C1 segment of cervical spinal cord (tissue), 14 donors: ENCODE measurements at places on chromosomes 7 and 10.

- no peak for DNase-seq
These were observed 172.5 kb upstream of the INSYN2A start for GRCh38 chr10:127368929-127369328.

DNA sequence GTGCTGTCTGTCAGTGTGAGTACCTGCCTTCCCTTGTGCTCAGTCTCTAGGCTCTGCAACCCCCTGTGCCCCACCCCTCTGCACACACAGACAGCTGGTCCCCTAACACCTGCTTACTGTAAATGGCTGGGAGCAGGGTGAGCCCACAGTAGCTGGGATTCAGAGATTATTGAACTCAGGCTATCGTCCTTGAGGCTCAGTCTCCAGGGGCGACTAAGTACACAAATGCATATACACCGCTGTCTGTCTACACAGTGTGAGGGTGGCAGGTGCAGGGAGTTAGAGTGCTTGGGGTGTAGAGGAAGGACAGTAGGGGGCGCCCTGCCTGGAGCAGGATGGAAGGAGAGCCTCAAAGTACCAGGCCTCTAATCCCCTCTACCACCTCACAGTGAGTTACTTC, 12.9 kb downstream of the UPP1 start:
- DNase-seq = no peak

- DNase-seq = peak; percentile 2
These were observed 7.1 kb upstream of the SEMA3E start for GRCh38 chr7:83655951-83656556.

- no peak for DNase-seq
These were observed 93.4 kb downstream of the SNX13 start for GRCh38 chr7:17846935-17847334.

GRCh38 chr7:116592445-116592844, 67.6 kb downstream of the CAV1 start:
- DNase-seq = no peak

DNA sequence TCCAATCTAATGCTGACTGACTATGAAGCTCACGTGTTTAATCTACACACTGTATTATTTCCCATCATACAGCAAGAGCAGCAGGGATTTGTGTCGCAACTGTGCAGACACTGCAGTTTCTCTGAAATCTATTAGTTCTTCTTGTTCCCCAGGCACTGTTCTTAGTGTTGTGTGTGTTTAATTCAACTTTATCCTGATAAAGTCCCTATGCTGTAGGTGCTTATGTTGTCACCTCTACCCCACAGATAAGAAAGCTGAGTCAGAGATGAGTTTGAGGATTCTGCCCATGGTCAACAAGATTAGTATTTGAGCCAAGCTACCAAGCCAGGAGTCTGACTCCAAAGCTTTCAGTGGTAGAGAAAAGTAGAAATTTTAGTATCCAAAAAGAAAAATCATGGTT, 22.5 kb upstream of the EPHB6 start:
- DNase-seq = no peak

DNA sequence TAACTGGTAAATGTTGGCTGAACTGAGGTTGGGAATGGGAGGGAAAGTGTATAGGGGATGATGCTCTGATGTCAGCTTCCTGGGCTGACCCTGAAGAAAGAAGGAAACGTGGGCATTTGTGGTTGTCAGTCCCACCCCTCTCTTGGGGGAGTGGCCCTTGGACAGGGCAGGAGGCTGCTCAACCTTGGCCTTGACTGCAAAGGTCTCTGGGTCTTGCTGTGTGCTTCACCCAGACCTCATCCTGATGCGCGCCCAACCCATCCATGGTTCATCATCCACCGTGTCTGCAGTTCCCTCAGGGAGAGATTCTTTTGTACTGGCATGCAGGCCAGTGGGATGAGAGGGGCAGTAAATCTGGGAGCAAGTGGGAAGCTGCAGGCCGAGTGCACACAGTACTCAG, 4.7 kb upstream of the ZYX start:
- no peak for DNase-seq

DNA sequence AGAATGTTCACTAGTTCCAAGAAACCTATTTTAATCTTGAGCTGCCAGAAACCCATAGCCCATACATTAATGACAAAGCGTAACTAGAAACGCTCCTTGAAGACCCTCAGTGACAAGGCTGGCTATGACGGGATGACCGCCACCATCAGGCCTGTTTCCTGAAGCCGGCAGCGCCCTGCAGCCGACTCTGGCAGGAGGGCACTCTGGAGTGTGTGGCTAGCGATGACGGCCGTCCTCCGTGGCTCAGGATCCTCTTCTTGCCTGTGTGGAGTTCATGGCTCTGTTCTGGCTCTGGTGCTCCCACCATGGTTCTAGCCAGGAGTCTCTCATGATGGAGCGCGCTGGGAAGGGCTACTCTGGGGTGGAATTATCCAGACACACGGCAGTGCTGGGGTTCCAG, 224.1 kb downstream of the ADARB2 start:
- no peak for DNase-seq

DNA sequence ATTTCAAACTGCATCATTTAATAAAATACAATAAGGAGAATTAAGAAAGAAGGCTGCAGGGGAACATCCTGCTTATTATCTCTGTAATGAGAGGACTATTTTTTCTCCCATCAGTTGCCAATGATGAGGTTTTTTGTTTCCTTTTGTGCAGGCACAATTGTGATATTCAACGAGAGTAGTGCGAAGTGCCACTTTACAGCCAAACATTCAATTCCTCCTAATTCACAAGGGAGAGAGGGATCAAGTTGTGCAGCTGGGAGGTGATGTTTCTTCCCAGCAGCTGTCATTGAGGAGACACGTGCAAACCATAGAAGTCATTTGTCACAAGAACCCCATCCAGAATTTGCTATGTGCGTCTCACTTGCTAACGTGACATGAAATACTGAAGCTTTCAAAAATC, 81.6 kb upstream of the ICA1 start:
- peak; percentile 6 for DNase-seq

DNA sequence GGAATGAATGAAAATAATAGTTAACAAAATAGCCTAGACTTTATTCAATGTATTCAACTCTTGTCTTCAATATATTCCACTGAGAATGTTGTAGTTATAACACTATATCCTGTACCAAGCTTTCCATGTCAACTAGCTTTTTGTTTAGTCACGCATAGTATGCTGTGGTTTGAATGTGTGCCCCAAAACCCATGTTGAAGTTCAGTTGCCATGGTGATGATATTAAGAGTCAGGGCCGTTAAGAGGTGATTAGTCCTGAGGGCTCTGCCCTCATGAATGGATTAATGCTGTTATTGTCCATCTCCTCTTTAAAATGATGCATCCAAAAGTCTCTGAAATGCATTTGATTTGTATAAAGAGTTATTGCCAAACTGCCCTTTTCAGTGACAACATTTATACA, 887.6 kb downstream of the NRG3 start:
- DNase-seq = no peak

DNA sequence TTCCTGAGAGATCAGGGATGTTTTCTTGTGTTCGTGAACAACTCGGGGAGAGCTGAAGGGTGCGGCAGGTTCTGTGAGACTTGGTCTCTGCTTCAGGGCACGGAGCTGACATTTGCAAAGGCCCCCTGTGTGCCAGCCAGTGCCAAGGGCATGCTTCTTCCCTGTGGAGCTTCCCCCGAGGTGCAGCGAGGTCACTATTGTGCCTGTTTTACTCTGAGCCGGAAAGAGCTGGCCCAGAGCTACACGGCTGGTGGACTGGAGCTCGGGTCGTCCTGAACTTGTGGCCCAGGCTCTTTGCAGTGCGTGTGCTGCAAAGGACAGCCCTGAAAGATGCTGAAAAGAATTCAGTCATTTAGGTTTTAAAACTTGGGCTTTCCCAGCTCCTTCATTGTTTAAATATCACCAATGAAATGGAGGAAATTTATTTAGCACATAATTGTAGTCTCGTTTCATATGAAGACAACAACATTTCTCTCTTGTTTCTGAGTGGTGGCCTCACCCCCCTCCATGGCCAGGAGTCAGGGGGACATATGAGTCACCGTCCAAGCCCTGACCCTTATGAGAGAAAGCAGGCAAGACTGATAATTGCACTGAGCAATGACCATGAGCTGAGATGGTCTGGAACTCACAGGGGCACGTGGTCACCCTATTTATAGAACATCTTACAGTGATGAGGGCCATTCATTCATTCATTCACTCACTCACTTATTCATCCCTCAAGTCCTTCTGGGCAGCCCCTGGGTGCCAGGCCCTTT, 102.6 kb downstream of the PTPRE start:
- DNase-seq = no peak

GRCh38 chr10:64093946-64094535, 572.8 kb downstream of the REEP3 start:
- DNase-seq = no peak

GRCh38 chr10:97023401-97024167, 162.2 kb downstream of the SLIT1 start:
- DNase-seq = no peak

- no peak for DNase-seq
These were observed 368.4 kb downstream of the TFEC start for GRCh38 chr7:115662120-115662519.

DNA sequence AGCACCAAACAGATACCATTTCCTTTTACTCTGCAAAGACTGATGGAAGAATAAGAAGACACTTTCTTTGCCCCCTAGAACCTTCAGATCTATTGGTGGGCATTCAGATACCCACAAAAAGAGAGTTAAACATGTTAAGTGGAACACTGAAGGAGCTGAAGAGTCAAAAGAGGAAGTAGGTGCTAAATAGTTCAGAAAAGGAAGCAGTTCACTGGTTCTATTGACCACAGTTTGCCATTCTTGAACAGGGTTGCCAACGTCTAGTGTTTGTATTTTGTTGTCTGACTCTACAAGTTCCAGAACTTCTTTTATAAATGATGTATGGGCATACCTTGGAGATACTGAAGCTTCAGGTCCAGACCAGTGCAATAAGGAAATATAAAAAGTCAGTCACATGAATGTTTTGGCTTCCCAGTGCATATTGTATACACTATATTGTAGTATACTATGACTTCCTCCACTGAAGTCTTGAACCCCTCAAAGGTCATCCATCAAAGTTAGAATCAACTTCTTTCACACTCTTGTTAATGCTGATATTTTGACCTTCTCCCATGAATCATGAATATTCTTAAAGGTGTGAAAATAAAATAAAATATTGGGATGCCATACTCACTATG, 47.5 kb upstream of the AGR3 start:
- no peak for DNase-seq

GRCh38 chr7:99229234-99229633, 21.3 kb upstream of the KPNA7 start:
- no peak for DNase-seq

- no peak for DNase-seq
These were observed 30.9 kb upstream of the STEAP4 start for GRCh38 chr7:88337572-88337971.

DNA sequence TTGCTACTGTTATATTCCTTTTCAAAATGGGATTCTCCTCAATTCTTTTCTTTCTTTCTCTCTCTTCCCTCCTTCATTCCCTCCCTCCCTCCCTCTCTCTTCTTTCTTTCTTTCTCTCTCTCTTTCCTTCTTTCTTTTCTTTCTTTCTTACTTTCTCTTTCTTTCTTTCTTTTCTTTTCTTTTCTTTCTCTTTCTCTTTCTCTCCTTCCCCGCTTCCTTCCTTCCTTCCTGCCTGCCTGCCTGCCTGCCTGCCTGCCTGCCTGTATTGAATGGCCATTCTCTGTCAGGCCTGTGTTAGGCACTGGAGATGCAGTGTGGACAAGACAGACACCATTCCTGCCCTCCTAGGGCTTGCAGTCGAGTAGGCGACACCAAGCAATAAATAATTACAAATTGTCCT, 11.5 kb downstream of the CNNM1 start:
- no peak for DNase-seq

DNA sequence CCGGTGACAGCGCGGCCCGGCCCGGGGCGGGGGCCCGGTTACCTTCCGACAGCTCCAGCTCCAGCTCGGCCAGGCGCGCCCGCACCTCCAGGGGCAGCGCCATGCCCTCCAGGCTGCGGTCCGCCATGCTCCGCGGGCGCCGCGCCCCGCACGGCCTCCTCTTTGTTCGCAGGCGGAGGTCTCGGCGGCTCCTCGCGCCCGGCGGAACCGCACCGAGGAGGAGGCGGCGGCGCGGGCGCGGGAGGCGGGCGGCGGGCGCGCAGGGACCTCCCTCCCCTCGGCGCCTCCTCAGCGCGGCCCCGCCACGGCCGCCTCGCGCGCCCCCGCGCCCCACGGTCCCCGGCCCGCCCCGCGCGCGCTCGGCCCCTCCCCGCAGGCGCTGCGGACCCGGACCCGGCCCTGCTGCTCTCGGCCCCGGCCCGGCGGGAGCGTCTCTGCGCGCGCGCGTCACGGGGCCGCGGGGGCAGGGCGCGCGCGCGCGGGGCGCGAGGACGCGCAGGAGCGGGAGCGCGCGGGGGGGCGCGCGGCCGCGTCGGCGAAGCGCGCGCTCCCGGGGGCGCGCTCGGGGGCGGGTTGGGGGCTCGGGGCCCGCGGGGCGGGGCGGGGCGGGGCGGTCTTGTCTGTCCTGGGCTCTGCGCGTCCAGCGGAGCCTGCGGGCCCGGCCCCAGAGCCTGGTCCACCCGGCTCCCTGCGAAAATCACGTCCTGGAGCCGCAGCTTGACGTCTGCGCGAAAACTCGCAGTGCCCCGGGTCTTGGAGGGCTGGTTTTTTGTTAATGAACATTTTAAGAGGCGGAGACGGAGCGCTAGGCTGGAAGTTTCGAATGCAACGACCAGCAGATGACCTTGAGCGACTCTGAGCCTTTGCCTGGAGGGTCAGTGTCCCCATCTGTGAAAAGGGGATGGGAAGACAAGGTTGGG, at the start of gene DIP2C:
Gene DIP2C, minus strand, starts transcription at position 217 of the 920 bp plus-strand sequence. Its CDS starts 90 bp downstream, at position 127.
- DNase-seq = no peak

GRCh38 chr10:113176652-113177155, 226.7 kb downstream of the TCF7L2 start:
- DNase-seq = no peak

DNA sequence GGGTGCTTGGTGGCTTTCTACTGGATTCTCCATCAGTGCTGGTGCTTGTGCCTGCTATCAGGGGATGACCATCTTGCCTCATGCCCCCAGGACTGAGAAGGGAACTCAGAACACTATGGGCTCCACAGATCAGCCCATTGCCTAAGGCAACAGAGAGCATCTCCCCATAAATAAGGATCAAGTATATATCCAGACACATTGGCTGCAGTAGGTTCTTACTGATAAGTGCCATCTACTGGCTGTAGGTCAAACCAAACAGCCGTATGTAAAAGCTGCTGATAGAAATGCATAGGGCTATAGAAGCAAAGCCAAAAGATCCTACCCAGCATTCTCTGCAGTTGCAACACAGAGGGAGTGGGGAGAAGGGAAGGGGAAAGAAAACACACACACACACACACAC, 153.7 kb downstream of the CDK14 start:
- no peak for DNase-seq

GRCh38 chr7:46812101-46812675, 769.7 kb downstream of the TNS3 start:
- no peak for DNase-seq

- DNase-seq = no peak
These were observed 75.8 kb downstream of the CDCA7L start for GRCh38 chr7:21869785-21870402.
